NCI-H226 (cell line): ENCODE measurements at places on chromosomes 12 and 14.

DNA sequence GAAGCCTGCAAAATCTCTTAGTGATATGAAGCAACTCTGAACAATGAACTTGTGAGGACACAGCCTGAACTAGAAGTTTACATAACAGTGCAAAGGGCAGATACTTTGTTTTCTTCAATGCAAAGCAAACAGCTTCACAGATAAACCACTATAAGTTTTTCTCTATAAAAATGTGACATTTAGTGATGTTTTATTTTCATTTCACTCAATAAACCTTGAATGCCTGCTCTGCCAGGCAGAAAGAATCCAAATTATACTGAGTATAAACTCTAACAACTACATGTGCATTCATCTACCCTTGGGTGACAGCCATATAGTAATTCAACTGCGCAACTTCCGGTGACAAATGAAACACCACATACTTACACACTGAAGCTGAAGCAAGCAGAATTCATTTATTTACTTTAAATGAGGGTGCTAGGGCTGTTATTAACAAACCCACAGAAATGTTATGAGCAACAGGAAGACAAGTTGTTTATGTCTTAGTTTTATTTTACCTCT is 10.3 kb downstream of the DCP1B start:
- DNase-seq, result peak; percentile 53

- DNase-seq, result no peak
Measured at GRCh38 chr12:132147423-132148367, 3.4 kb downstream of the NOC4L start.

GRCh38 chr12:119728444-119728745 is 60.5 kb downstream of the PRKAB1 start:
- DNase-seq, result no peak

DNA sequence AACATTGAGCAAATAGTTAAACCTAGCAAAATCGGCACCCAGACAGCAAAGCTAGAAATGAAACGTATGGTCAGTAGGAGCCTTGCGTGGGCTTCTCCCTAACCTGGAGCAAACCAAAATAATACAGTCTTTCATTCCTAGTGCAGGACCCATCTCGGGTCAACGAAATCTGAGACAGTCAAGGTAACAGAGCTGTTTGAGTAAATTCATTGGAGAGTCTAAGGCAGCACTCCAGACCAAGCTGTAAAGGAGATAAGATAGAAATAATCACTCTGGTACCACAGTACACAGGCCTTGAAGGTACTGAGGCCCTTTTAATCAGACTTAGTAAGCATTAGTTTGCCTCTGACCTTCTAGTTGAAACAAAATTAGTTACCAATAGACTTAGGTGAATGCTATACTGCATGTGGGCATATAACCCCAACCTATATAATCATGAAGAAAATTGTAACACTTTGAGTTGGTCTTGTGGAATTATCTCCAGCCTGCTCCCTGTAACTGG is 54.4 kb upstream of the BICD1 start:
- no peak for DNase-seq

DNA sequence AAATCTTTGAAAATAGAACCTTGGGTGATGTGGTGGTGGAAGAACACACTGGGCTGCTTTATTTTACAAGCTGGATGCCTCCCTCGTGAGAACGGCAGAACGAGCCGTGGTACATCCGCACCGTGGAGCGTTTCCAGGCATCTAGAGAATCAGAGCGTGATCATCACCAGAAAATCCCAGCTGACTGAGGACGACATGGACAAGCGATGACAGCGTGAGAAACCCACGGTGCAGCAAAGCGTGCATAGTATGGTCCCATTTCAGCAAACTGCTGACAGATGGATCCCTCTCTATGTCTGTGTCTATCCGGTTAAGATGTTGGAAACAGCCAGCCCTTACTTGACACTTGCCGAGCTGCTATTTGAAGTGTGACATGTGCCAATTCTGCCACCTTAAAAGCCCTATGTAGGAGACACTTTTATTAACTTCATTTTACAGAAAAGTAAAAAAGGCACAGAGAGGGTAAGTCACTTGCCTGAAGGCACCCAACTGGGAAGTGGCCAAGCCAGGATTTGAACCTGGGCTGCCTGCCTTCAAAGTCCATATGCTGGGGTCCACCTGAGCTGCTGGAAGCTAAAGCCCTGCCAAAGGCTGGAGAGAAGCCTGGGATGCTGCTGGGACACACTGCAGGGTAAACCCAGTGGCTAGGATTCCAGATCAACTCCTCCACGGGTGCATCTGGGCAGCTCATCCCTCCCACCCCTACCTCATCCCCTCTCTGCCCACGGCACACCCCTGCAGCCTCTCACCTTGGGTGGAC is 14.9 kb downstream of the SCARB1 start:
- DNase-seq, result no peak

DNA sequence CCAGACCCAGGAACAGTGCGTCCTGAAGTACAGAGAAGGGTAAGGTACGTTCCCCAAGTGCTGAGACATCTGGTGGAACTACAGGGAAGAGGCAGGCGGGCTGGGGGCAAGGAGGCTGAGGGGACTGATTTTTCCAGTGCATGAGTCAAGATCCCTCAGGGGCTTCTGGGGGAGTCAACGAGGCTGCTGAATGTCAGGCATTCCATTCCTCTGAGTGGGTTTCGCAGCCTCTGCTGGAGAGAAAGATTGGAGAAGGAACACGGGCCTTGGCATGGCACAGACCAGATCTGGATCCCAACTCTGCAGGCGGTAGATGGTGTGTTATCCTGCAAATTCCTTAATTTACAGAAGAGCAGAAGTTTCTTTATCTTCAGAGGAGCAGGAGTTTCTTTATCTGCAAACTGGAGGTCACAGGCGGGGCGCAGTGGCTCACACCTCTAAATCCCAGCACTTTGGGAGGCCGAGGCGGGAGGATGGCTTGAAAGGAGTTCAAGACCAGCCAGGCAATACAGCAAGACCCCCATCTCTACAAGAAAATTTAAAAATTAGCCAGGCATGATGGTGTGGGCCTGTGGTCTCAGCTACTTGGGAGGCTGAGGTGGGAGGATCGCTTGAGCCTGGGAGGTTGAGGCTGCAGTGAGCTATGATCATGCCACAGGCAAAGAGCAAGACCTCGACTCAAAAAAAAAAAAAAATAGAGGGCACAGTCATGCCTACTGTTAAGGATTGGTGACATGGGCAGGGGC is 132.6 kb upstream of the MAP1LC3B2 start:
- DNase-seq, result peak; percentile 99

DNA sequence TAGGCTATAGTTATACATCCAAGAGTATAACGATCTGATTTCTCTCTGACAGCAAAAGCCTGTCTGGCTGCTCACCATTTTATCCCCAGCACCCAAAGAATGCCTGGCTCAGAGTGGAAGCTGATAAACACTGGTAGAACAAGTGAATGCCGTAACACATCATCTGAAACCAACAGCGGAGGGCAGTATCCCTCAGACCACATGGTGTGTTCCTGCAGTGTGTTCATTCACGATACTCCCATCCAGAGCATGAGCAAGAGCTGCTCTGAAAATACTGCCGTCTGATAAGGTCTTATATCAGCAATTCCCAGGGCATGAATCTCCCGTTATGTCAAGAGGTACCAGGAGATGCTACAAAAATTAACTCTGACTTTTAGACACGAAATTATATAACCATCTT is 95.9 kb downstream of the TTC7B start:
- DNase-seq, result no peak

GRCh38 chr14:89442280-89442679 is 25.2 kb upstream of the FOXN3 start:
- DNase-seq, result no peak

DNA sequence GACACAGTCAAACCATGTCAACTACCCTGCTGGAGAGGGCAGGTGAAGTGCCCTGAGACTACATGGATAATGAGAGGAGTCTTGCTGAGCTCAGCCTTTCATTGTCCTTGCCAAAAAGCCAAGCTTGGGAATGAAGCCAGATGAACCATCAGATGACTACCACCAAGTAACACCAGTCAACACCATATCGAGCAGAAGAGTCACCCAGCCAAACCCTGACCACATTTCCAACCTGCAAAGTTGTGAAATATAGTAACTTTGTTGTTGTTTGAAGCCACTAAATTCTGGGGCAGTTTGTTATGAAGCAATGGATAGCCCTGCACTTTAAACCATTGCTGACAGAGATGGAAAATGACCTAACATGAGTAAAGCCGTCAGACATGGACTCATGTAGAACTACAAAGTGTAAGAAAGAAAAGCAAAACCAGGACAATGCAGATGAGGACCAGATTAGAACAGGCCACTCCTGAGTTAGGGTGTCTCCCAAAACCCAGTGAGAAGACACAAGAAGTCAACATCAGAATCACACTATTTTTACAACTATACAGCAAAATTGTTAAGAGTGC is 12.5 kb upstream of the CRADD start:
- no peak for DNase-seq

DNA sequence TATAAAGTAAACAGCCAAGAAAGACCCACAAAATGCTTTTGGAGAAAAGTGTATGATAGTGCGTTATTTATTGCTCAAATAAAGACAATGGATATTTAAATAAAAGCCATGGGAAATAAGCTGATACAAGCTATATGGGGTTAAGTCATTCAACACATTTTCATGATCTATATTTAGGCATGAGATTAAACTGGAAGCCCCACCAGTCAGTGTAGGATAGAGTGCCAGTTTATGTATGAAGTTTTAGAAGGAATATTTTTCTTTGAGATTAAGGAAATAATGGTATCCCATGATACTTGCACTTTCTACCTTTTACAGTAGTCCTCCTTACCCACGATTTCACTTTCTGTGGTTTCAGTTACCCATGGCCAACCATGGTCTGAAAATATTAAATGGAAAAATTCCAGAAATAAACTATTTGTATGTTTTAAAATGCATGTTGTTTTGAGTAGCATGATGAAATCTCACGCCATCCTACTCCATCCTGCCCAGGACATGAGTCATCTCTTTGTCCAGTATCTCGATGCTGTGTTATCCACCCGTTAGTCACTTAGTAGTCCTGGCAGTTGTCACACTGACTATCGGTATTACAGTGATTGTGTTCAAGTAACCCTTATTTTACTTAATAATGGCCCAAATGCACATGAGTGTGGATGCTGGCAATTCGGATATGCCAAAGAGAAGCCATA is 22.3 kb downstream of the SYT1 start:
- peak; percentile 14 for DNase-seq

GRCh38 chr14:74599946-74600345 is 12.1 kb downstream of the LTBP2 start:
- no peak for DNase-seq

- DNase-seq, result peak; percentile 67
Measured at GRCh38 chr14:91113829-91114078, at the start of gene DGLUCY. TSS of gene DGLUCY (plus strand) at chr14:91114073. CDS start at chr14:91160295, 46,222 bp downstream.

- no peak for DNase-seq
Measured at GRCh38 chr14:104087981-104088850, 2.7 kb downstream of the ASPG start.

GRCh38 chr12:32826807-32827412 is 69.7 kb downstream of the PKP2 start:
- no peak for DNase-seq
